Cortex of kidney (tissue), 1 donor: ENCODE measurements at places on chromosomes 2 and 18.

DNA sequence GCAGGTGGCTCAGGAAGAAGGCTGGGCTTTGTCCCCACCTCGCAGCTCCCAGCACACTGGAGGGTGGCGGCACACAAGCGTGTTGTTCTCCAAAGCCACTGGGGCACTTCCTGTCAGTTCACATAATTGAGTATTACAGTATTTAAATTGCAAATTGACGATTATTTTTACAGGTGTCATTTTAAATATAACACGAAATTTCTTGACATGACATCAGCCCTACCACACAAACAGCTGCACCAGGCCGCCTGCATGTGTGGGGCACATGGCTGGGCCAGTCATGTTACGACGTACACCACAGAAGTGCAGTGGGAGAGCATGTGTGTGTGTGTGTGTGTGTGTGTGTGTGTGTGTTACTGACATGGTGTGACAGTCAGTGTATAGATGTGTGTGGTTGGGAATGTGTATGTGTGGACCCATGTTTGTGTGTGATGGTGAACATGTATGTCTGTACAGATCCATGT lies 155.6 kb downstream of the TTC32 start:
- DNase-seq: no peak

DNA sequence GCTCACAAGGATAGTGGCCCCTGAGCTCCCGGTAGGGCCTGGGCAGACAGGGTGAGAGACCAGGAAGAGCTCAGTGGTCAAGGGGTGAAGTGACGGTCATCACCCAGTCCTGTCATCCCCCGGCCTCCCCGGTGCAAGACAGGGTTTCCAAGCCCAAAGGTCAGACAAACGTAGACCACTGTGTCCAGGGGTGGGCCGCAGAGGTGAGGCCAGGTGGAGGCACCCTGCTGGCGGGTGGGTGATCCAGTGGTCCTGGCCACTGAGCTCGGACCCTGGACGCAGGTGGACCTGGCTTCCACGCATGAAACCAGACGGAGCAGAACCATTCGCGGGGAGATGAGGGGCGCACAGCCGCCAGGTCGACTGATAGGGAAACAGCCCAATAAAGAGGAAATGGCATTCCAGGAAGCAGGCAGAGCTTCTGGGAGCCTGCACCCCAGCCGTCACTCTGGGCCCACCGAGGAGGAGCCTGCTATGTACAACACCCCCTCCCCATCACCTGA lies 14.4 kb upstream of the SNED1 start:
- DNase-seq: no peak

DNA sequence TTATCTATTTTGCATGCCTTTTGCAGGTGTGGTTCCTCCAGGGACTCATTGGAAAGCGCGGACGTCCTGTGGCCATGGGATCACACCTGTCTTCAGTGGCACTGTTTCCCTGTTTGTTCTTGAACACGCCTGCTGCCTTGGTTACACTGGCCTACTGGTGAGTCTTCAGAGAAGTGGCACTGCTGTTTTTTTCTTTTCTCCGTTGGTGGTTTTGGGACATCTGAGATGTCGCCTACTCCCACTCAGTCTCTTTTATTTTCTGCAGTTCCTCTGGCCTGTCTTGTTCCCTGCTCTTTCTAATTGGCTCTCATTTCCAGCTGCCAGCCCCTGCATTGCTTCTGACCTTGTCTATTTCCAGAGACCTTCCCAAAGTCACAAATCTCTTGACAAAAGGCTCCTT lies 35.7 kb upstream of the POU3F3 start:
- no peak for DNase-seq

GRCh38 chr2:26767129-26767528 lies 3.0 kb downstream of the SLC35F6 start:
- no peak for DNase-seq

DNA sequence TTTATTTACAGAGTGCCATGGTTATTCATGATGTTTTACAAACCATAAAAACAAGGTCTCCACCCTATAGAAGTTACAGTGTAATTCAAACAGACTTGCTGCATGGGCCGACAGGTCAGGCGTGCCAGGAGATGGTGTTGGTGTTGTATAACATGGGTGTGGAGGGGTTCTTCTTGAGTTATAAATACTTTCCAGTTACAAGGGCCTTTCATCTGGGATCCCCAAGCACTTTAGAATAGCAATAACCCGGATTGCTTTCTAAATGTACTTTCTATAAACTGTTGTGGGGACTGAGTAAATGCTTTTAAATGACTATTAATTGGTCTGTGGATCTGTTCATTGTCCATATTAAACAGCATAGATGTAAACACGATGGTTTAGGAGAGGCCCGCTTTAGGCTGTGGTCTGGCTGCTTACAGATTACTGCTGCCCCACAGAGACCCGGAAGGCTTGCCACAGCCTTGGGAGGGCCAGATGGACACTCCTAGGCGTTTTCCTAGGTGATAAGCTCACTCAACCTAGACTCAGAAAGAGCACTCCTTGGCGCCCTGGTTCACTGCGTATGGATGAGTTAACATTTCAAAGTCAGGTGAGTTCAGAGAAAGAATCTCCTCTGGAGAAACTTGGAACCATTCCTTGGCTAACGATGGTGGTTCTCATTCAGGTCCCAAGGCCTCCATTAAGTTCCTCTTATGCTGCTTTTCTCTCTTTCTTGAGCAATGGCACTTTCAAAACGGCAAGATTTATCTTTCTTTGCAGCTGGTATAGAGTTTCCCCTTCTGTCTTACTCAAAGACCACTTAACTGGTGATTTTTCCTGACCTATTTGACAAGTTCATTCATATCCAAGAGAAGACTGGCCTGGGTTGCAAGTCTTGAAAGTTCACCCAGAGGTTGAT lies 3.6 kb upstream of the KIAA2012 start:
- DNase-seq: no peak

- DNase-seq: no peak
These were observed 12.7 kb upstream of the MAPRE2 start for GRCh38 chr18:35028536-35028935.

DNA sequence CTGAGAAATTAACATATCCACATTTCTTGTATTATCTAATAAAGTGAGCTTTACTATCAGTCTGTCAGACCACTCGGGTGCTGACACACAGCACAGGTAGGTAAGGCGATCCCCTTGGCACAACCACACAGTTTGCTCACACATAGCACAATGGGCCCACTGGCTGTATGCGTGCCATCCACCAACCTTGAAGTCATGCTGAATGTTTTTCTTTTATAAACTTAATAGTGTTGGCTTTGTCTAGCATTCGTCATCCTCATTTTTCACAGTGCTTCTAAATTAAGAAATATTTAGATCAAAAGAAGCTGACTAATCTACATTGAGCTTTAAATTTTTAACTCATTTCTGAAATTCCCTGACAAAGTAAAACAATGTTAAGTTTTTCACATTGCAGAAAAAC lies 50.0 kb upstream of the PAPOLG start:
- DNase-seq: no peak

GRCh38 chr2:56192664-56193305 lies 9.0 kb downstream of the CCDC85A start:
- no peak for DNase-seq

- no peak for DNase-seq
These were observed 2.5 kb downstream of the KLF7 start for GRCh38 chr2:207163053-207163755.
